Fibroblast of villous mesenchyme (primary cell): ENCODE measurements at places on chromosomes 2 and 18. TPM values are rescaled to one million over a fixed set of nuclear protein-coding genes. Genes with fewer than 3 reads are reported as not detected.
A peak's percentile ranks its signal among the peaks of the same experiment; 100 is the strongest.

Gene TMEM198
- total RNA-seq, result 2.6 and 2.9 TPM in 2 replicates

GRCh38 chr2:176902454-176902853, 310.1 kb upstream of the HNRNPA3 start:
- no peak for DNase-seq

DNA sequence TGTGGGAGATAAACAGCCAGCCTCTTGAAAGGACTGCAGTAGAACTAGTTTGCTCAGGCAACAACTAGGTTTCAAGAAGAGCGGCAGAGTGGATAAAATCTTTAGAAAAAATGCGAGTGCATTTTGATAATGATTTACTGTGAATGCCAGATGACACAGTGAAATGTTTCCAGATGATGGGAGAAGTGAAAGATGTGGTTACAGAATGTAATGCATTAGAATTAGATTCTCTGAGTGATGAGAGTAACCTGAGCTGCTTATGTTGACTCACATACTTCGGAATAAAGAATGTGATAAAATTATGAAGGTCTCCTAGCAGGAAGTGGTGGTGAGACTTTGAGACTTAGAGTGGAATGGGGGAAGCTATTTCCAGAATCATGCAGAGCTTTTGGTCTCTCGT, 184.3 kb downstream of the GULP1 start:
- no peak for DNase-seq

Gene FAM117B
- 1.6 and 1.7 TPM in 2 replicates for total RNA-seq

Gene CCDC141
- total RNA-seq, result under 0.01 TPM in 1 of 2 replicates, not detected in the other

DNA sequence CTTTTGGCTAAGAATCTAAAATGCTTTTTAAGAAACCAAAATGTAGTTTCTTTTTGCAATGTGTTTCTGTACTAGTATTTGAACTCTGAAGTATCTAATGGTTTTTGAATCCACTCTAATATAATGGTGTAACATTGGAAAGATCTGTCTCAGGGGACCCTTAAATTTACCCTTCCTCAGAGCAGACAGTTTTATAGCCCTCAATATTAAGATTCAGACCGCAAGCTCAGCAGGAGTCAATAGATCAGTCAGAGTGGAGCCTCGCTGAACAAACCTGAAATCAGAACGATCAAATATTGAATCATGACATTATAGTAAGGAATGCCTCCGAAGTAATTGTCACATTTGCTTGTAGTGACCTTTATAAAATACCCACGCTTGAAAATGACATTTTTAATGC, 18.3 kb downstream of the SGPP2 start:
- no peak for DNase-seq

GRCh38 chr18:72973841-72974240, 106.1 kb upstream of the NETO1 start:
- no peak for DNase-seq

- no peak for DNase-seq
Measured at GRCh38 chr2:197871780-197872456, 67.5 kb downstream of the PLCL1 start.

Gene TDRD15
- total RNA-seq, result not detected in 2 replicates

GRCh38 chr18:4455113-4455811, at the start of gene DLGAP1:
TSS of gene DLGAP1 (minus strand) at chr18:4455307.
- DNase-seq, result peak; percentile 38

DNA sequence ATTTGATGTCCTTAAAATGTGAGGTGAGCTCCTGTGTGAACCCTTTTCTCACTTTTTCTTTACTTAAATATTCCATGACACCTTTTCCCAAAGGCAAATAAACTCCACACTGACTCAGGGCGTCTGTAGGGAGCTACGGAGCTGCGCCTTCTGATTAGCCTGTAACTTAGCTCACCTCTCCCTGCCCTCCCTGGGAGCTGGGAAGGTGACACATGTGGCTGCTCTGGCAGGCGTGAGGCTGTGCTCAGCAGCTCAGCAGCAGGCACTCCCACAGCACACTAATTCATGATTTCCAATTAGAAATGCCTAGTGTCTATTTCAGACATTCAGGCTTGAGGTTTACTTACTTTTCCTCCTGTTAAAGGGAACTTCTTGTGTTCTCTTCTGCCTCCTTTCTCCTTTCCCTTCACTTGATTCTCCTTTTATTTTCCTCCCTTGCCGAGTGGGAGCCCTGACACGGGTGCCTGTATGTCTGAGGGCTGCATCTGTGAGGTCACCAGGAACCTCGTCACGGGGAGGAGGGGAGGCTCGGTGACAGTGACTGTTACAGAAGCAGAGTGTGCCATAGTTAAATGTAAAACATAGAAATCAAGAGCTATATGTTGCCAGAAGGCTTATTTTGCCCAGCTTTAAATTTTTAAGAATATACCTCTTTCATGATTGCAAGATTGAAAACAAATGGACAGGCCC, 437.1 kb downstream of the DCDC2C start:
- DNase-seq, result no peak

GRCh38 chr2:54673501-54673998, 49.9 kb upstream of the EML6 start:
- DNase-seq, result peak; percentile 76

DNA sequence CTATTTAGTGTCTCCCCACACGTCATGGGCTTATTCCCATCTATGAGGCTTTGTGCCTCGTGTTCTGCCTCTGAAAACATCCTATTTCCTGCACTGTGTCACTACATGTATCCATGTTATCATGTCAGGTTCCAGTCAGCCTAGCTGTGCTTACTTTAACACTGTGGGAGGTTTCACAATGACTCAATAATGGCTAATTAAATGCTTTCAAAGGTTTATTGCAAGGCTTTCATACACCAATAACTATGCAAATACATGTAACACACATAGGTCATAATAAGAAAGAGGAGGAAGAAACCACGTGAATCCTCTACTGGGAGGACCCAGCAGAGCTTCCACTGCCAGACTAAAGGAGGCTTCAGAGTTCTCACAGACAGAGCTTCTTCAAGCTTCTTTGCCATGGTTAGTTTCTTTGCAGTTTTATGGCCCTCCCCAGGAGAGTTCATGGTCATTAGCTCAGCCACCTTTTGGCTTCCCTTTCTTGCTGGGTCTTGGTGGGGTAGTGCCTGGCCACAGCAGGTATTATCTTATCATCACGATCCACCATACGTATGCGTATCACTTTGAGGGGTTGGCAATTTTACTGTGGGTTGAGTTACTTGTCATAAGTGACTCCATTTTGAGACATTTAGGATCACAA, 5.1 kb upstream of the COLEC12 start:
- no peak for DNase-seq

DNA sequence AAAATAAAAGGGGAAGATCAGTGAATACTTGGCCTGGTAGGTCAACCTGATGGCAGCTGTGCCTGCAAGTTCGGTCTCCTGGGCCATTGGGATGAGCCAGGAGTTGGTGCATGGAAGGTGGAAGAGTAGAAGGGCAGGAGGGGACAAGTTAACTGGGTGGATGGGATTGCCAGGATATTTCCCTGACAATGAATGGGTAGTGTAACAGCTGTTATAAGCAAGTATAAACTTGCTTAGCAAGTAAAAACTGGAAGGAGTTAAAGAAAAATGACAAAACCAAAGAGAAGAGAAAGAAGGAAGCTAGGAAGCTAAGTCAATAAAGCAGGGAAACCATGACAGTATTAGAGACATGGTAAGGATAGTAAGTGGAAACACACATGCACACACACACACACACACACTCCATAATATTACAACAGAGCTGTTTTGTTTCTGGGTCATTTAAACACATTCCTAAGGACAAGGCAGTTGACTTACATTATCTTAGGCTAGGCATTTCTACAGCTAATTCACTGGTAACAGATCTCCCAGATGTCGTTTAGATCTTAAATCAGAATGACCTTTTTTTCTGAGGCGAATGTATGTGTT, 29.7 kb downstream of the MEP1B start:
- no peak for DNase-seq

- DNase-seq, result no peak
Measured at GRCh38 chr2:219286436-219287115, 7.4 kb downstream of the DNAJB2 start.

GRCh38 chr2:138897274-138897673, 117.1 kb upstream of the NXPH2 start:
- no peak for DNase-seq

Gene IL36B
- total RNA-seq, result not detected in 2 replicates

- DNase-seq, result no peak
Measured at GRCh38 chr2:61451178-61451577, 19.7 kb downstream of the USP34 start.

DNA sequence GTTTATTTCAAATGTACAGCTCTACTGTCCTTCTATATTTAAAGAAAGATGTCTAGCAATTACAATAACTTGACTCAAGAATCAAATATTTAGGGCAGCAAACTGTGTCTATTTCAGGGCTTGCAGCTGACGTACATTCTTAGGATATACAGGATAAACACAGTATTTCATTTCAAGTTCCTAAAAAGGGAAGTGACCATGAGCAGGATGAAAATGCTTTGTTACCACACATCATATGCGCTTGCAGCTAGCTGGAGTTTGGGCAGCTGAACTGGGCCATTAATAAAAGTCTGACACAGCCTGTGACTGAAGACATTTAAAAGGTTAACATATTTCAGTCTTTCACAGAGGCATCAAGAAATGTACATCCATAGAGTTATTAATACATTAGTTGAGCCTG, 264.6 kb upstream of the TRIB2 start:
- DNase-seq, result peak; percentile 88

- no peak for DNase-seq
Measured at GRCh38 chr18:9156604-9157249, 20.1 kb downstream of the ANKRD12 start.

DNA sequence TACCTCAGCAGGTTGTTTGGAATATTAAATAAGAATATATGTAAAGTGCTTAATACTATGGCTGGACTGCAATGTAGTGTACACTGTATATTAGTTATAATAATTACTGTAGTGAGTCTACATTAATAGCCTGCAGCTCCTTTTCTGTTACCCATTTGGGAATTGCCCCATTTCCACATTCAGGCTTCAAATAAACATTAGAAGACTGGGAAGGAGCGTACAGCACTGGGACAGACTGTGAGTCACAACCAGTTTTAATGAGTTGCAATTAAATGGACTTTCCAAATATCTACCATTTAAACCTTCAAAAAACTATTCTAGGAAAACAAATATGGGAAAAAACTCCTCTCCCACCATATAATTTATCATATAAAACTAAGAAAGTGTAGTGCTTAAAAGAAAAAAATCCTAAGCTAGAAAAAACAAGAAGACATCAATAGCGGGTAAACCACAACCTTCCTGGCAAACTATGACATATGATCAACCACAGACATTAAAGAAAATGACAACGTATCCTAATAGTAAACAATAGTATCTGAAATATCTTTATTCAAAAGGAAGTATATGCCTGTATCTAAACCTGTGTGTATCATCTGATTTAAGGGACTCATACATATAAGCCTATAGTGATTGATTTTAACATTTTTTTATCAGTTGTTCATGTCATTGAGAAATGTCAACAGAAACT, 86.1 kb downstream of the TRIP12 start:
- peak; percentile 83 for DNase-seq

GRCh38 chr2:3433776-3434400, 54.4 kb downstream of the TRAPPC12 start:
- no peak for DNase-seq

Gene RSAD2
- 0.64 and 1.3 TPM in 2 replicates for total RNA-seq

DNA sequence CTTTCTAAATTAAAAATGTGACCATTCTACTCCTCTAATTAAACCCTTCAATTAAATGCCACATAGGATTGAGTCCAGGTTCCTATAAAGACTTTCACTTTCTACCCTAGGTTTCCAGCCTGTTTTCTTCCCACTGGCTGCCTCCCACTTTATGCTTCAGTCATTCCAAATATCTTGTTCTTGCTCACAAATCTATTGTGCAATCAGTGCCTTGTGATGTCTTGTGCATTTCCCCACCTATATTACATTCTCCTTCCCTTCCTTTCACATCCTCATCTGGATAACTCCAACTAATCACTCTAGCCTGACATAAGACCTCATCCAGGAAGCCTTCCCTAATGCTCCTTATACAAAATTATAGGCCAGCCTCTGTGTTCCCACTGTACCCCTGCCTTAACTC, 281.7 kb upstream of the LRATD1 start:
- no peak for DNase-seq

Gene AKAIN1
- total RNA-seq, result not detected in 2 replicates

- DNase-seq, result peak; percentile 60
Measured at GRCh38 chr2:189406586-189407233, 34.6 kb upstream of the WDR75 start.

GRCh38 chr2:144521686-144522085, 1.8 kb upstream of the ZEB2 start:
- DNase-seq, result no peak

- no peak for DNase-seq
Measured at GRCh38 chr18:35705988-35706387, 124.4 kb downstream of the GALNT1 start.

- DNase-seq, result peak; percentile 97
Measured at GRCh38 chr18:68177807-68178702, 536.9 kb downstream of the TMX3 start.

GRCh38 chr2:33373986-33374385, 102.5 kb upstream of the RASGRP3 start:
- peak; percentile 85 for DNase-seq

- DNase-seq, result no peak
Measured at GRCh38 chr18:8989855-8990254, 112.6 kb upstream of the NDUFV2 start.

GRCh38 chr18:32259553-32259952, 69.7 kb downstream of the MEP1B start:
- DNase-seq, result no peak

GRCh38 chr2:120759543-120760331, 24.1 kb downstream of the GLI2 start:
- no peak for DNase-seq

Gene AQP12B
- not detected in 2 replicates for total RNA-seq

- no peak for DNase-seq
Measured at GRCh38 chr2:1677821-1678165, 66.5 kb downstream of the PXDN start.

Gene CD8A
- not detected in 2 replicates for total RNA-seq

- peak; percentile 12 for DNase-seq
Measured at GRCh38 chr2:61834893-61835292, 19.0 kb downstream of the FAM161A start.

Gene SLC38A11
- total RNA-seq, result under 0.01 TPM in 1 of 2 replicates, not detected in the other

- DNase-seq, result peak; percentile 16
Measured at GRCh38 chr2:68436270-68436669, 30.8 kb downstream of the FBXO48 start.

Gene PRKAG3
- not detected in 2 replicates for total RNA-seq

DNA sequence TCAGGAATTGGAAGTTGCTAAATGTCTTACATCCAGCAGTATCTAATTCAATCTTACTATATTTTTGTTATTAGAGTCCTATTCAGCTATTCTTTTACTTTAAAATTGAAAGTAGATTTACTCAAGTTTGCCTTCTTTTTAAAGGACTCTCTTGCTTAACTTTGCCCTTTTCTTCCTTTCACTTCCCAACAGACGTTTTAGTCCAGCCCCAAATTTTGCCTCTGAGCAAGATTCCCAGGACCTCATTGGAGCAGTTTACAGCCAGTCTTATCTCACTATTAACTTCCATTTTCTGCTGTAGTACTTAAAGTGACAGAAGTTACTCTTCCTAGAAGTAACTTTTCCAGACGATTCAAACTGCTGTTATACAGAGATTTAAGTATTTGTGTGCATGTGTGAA, 1.7 kb upstream of the PRKD3 start:
- peak; percentile 94 for DNase-seq
